ENCODE measurements at places on chromosomes 1 and 21. TPM values are rescaled to one million over a fixed set of nuclear protein-coding genes. Genes with fewer than 3 reads are reported as not detected.
A peak's percentile ranks its signal among the peaks of the same experiment; 100 is the strongest.

ETV3L gene
- total RNA-seq: not detected

VAMP3 gene
- total RNA-seq: 79.1 TPM

TAS1R1 gene
- not detected for total RNA-seq

DNA sequence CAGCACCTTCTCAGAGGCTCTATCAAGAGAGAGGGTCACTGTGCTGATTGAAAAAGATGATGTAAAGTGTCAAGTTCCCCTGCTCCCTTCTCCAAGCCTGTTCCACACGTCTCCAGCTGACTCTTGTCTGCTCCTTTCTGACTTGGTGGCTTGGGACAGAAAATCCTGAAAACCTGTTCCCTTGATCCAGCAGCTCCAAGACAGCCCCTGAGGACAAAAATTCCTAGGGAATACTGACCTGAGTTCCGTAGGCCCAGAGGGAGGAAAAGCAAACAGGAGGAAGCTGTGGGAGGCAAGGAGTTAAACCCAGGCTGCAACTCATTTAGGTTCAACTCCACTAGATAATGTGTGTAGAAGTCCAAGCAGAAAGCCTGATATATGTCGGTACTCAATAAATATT is 42.1 kb upstream of the ATP2B4 start:
- DNase-seq: no peak

GRCh38 chr1:77888781-77889642 is 588 bp downstream of the NEXN start:
- DNase-seq: peak; percentile 71

Measured in ascending aorta (tissue), 2 donors.